Stimulated activated CD8-positive, alpha-beta memory T cell treated with anti-CD3 and anti-CD28 coated beads, Interleukin-2, amount 100 ng/mL, for 1 hour (primary cell): ENCODE measurements at places on chromosomes 1 and 21.
A peak's percentile ranks its signal among the peaks of the same experiment; 100 is the strongest.

DNA sequence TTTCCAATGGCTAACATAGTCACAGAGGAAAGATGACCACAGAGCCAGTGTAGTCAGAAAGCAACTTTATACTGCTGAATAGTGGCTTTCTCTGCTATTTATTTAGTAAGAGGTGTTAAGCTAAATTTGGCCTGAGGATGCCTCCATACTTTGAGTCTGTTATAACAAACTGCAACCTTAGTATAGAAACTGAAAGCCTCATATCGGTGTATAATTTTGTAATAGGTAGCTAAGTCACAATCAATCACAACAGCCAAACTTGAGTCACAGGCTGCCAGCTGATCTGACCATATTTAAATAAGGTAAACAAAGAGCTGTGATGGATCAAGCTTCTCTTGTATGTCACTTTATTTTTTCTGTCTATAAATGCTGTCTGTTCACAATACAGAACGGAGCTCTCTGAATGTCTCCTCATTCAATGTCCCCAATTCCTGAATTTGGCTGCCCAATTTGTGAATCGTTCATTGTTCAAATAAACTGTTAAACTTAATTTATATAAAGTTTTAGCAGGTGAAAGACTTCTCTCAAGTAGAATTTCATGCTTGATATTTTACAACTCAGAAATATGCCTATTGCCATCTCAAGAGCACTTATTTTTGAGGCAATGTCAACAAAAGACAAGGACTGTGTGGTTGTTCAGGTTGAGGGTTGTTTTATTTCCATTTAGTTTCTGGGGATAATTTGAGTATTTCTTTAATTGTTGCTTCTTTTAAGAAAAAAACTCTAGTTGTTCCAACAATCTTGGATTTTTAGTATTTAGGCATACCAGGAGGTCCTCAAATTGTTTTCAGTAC lies 339.7 kb upstream of the B3GALT2 start:
- DNase-seq, result no peak

DNA sequence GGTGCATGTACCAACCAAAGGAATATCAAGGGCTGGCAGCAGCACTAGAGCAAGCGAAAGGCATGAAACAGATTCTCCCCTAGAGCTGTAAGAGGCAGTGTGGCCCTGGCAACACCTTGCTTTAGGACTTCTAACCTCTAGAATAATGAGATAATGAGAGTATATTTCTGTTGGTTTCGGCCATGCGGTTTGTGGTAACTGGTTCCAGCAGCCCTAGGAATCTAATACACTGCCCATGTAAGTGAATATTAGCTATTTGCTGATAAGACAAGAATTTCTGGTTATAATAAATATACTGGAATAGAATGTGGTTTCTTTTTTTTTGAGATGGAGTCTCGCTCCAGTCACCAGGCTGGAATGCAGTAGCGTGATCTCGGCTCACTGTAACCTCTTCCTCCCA lies 199.4 kb downstream of the GABPA start:
- DNase-seq, result no peak

DNA sequence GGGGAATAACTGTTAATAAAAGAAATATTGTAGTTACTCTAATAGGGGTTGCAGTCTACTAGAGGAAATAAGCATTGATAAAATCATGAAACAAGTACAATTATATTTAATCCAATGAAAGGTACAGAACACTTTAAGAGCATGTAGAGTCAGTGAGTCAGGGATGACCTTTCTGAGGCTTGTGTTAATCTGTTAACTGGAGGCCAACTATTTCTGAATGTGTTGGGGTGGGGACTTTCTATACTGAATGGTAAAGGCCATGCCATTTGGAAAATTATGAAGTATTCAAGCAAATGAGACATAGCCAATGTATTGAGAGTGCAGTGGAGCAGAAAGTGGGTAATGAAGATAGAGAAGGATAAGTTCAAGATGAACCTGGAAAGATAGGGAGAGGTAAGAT lies 646.2 kb downstream of the ADGRL2 start:
- DNase-seq, result no peak

DNA sequence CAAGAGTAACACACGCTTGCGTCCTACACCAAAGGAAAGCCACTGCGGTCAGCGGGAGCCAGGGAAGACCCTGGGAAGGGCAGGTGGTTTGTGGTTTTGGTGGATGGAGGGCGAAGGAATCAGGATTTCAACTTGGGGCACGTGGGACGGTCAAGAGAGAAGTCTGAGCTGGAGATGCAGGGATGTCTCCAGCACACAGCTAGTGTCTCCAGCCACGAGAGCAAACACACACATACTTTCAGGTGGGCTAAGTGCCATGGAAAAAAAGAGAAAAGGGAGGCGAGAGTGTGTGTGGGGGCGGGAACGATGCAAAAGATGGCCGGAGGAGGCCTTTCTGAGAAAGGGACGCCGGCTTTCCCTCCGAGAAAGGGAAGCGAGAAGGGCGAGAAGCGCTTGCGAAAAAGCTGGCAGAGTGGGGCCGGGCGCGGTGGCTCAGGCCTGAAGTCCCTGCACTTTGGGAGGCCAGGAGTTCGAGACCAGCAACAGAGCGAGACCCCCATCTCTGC lies 1.4 kb upstream of the SRRM1 start:
- peak; percentile 10 for DNase-seq

GRCh38 chr1:91806769-91807700 lies 78.9 kb downstream of the TGFBR3 start:
- no peak for DNase-seq

- DNase-seq, result no peak
Observed at GRCh38 chr1:203322500-203323179, 17.3 kb downstream of the BTG2 start.

DNA sequence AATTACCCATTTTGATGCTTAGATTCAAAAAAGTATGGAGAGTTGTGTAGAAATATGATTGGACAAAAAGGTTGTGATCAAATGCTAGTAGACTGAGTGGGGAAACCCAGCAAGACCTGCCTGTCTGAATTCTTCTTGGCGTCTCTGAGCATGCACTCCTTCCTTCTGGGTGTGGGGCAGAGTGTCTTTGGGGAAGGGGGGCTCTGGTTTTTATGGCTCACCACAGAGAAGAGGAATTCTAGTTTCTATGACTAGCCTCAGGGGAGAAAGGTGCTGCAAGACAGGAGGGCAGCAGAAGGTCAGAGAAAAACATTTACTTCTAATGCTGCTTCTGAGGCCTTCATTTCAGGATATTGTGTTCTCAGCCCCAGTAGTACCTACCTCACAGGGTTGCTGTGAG lies 33.9 kb upstream of the PIGC start:
- no peak for DNase-seq

- no peak for DNase-seq
Observed at GRCh38 chr1:203668401-203668800, 41.8 kb downstream of the ATP2B4 start.

- DNase-seq, result no peak
Observed at GRCh38 chr21:17501107-17502006, 11.5 kb upstream of the CXADR start.

DNA sequence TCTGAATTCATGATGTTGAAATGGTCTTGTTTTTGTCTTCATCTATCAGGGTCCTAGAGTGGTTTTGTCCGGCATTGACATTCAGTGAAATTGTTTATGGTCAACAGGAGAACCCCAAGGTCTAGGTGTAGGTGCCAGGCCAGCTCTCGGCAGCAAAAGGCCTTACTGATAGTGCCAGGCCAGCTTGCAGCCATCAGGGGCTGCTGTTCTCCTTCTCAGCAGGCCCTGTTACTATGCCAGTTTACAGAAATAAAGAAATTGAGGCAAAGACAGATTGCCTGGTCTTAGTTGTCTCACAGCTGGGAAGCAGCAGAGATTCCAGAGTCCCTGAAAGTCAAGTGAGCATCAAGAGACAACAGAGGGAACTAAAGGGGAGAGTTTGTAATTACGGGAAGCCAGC lies 12.0 kb downstream of the HMGB4 start:
- DNase-seq, result no peak

DNA sequence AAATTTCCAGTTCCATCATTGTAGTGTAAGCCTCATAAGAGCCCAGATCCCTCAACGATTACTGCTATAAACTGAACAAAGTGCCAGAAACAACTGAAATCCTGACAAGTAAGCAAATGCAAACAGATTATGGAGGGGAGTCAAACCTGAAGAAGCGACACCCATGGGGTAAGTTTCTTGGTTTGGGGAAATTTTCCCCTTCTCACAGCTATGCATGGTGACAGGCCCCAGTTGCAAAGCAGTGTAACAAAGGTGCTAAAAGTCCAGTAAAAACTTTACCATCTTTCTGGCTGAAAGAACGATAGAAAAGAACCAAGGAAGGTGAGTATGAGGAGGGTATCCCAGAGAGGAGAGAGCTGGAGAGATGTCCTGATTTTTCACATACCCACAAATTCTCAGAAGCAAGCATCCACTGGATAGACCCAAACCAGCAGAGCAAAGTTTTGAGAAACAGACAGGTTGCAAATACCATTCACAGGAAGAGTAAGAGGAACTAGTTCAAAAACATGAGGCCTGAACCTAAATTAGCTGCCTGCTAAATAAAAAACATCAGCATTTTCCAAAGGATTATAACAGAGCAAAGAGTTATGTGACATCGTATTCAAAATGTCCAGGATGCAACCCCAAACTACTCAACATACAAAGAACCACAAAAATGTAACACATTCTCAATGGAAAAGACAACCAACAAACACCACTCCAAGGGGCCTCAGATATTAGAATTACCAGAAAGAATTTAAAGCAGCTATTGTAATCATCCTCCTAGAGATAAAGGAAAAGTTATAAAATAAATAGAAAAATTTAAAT lies 14.5 kb downstream of the SCYL3 start:
- DNase-seq, result no peak

DNA sequence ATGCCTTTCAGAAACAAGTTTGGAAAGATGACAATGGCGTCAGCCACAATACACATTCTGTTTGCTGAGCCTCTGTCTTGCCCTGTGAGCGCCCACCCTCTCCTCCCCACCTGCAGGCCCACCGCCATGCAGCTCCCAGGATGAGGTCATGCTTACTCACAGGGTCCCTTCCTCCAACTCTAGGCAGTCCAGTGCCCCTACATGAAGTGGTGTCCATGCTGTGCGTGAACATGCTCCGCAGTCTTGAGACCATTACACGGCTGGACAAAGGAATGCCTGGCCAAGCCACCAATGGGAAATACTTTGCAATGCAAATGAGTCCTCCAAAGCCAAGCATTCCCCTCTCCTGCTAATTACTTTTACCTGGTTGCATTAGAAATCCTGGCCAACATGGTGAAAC lies 92.2 kb downstream of the CD58 start:
- DNase-seq, result no peak

DNA sequence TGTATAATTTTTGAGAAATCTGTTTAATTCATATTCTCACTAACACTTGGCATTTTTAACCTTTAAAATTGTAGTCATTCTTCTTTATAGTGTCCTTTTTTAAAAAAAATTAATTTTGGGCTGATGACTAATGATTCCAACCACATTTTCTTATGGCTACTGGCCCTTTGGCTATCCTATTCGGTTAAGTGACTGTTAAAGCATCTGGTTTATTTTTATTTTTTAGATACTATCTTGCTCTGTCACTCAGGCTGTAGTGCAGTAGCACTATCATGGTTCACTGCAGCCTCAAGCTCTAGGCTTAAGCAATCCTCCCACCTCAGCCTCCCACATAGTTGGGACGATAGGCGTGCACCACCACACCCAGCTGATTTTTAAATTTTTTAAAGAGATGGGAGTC lies 723.2 kb upstream of the CXADR start:
- no peak for DNase-seq

- DNase-seq, result no peak
Observed at GRCh38 chr21:29538115-29538514, 239.4 kb downstream of the BACH1 start.

GRCh38 chr1:84297546-84298244 lies 3.8 kb upstream of the SAMD13 start:
- no peak for DNase-seq
